ENCODE measurements at places on chromosomes 16 and 17.

DNA sequence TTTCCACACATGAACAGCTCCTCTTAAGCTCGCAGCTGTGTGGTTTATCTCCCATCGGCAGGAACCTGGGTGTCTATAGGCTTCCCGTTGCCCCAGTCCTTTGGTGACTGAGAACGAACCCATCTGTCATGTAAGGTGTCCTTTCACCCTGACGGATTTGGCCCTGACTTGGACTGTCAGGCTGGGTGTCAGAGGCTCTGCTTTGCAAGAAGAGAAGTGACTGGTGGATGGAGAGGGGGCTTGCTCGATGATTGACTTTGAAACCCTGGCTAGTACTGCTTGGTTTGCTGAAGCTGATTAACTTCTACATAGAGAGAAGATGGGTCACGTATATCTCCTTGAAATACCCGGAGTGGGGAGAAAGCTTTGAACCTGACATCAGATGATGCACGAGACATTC, 42.9 kb downstream of the COX4I1 start:
- no peak for DNase-seq

DNA sequence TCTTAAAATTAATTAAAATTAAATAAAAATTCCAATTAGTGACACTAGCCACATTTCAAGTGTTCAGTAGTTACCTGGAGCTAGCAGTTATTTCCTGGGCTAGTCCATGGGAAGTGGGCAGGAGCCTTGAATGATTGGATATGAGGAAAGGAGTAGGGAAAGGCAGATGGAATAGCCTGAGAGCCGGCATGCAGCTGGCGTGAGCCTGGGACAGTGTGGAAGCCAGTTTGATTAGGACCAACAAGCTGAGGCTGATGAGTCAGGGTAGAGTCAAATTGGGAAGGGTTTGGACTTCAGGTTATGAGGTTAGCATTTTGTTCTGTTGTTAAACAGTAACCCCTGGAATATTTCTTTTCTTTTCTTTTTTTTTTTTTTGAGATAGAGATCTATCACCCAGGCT, 15.3 kb upstream of the GNA13 start:
- DNase-seq = no peak

DNA sequence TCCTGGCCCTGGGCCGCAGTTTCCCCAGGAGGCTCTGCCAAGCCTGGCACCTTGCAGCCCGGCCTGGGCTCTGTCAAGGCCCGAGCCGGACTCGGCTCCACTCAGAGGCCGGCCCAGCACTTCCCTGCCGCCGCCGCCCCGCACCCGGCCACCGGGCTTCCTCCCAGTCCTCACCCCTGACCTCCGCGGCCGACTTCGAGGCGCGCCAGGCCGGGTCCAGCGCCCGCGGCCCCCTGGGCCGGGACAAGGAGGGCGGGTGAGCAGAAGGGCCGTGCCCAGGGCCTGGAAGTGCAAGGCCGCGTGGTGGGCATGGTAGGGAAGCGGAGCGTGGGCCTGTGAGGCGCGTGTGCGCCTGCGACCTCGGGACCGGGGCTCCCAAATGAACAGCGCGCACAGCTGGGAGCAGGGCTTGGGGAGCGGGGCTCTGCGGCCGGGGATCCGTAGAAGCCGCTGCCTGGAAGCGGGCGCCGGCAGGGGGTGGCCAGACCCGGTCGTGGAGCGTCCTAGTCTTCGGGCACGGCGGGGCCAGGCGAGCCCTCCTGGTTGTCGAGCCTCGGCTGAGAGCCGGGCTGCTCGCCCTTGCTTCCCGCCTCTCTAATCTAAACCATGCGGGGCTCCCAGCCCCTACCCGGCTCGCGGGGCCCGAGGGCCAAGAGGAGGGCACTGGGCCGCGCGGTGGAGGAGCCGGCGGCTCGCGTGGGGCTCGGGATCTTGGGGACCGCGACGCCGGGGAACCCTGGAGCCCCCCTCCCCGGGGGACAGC, 503 bp upstream of the TBX4 start:
- no peak for DNase-seq

GRCh38 chr17:62617894-62618472, 9.5 kb upstream of the MRC2 start:
- no peak for DNase-seq

DNA sequence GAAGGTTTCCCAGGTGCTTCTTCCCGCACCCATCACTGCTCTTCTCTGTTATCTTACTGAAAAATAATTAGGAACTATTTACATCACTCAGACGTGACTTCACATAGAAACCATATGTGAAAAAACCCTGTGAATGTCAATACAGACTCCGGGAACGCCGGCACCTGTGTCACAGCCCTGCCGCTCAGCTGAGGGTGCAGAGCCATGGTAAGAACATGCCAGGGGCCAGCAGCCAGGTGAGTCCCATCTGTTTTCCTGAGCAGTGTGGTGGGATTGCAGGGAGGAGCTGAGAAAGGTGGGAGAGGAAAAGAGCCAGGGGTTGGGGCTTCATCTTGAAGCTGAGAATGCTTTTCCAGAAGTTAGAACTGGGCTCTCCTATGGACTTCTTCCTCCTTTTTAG, 13.7 kb downstream of the FOXF1 start:
- DNase-seq = no peak

GRCh38 chr17:31544186-31544585, 152.7 kb downstream of the RAB11FIP4 start:
- DNase-seq = no peak

DNA sequence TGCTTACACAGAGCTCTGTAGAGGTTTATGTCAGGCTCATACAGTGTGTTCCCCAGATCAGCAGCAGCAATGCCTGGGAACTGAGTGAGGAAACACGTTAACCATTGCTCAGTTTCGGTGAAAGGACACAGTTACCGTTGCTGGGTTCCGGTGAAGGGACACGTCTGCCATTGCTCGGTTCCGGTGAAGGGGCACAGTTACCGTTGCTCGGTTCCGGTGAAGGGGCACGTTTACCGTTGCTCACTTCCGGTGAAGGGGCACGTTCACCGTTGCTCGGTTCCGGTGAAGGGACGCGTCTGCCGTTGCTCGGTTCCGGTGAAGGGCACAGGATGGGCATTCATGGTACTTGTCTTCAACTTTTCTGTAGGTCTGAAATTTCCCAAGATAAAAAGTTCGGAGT, 81.7 kb downstream of the MRM3 start:
- no peak for DNase-seq

DNA sequence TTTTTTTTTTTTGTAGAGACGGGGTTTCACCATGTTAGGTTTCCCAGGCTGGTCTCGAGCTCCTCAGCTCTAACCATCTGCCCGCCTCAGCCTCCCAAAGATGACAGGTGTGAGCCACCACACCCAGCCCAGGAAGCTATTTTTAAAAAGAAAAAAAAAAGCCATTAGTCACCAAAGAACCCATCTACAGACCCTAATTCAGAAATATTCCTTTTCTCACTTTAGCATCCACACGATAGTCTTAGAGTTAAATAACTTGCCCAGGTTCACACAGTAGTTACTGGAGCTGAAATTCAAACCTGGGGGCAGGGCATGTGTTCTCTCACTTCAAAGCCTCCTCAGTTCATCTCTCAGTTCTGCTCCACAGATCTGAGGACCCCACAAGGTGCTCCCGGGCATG, 70.3 kb upstream of the NOL11 start:
- no peak for DNase-seq

- DNase-seq = no peak
These were observed 72.6 kb downstream of the VAT1L start for GRCh38 chr16:77860953-77861352.

- DNase-seq = no peak
These were observed 31.0 kb downstream of the HEATR3 start for GRCh38 chr16:50096791-50097190.

DNA sequence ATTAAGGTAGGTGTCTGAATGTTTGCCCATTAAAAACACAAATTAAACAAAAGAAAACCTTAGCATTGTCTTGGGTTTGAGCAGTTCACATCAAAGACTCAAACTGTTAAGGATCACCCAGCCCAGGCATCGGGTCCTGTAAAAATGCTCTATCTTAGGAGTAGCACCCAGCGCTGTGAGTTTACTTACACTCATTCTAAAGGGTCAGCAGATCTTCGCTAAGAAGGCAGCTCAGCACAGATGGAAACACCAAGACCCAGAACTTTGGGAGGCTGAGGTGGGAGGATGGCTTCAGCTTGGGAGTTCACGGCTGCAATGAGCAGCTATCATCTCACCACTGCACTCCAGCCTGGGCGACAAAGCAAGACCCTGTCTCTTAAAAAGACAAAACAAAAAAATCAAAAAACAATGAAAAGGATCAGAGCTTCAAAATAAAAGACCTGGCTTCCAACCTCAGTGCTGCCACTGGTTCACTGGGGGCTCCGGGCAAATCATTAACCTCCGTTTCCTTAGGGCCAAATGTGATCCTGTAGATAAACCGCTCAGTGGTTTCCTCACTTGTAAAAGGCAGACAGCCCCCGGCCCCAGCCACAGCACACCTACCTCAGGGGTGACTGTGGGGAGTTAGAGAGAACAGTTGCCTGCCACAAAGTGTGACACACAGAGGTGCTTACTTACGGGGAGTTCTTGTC, 11.1 kb downstream of the COG1 start:
- no peak for DNase-seq

GRCh38 chr16:84780544-84781376, 39.0 kb upstream of the CRISPLD2 start:
- DNase-seq = no peak

- DNase-seq = no peak
These were observed 647 bp downstream of the FBXL20 start for GRCh38 chr17:39400547-39401411.

- no peak for DNase-seq
These were observed 17.6 kb downstream of the MYOCD start for GRCh38 chr17:12683299-12683698.

- no peak for DNase-seq
These were observed 9.1 kb downstream of the TP53I13 start for GRCh38 chr17:29577385-29578211.

- DNase-seq = no peak
These were observed 24.3 kb upstream of the PITPNM3 start for GRCh38 chr17:6580625-6581024.

- no peak for DNase-seq
These were observed 14.4 kb downstream of the C17orf50 start for GRCh38 chr17:35775039-35775438.

GRCh38 chr16:1870365-1871082, 1.4 kb downstream of the MEIOB start:
- DNase-seq = peak; percentile 2

DNA sequence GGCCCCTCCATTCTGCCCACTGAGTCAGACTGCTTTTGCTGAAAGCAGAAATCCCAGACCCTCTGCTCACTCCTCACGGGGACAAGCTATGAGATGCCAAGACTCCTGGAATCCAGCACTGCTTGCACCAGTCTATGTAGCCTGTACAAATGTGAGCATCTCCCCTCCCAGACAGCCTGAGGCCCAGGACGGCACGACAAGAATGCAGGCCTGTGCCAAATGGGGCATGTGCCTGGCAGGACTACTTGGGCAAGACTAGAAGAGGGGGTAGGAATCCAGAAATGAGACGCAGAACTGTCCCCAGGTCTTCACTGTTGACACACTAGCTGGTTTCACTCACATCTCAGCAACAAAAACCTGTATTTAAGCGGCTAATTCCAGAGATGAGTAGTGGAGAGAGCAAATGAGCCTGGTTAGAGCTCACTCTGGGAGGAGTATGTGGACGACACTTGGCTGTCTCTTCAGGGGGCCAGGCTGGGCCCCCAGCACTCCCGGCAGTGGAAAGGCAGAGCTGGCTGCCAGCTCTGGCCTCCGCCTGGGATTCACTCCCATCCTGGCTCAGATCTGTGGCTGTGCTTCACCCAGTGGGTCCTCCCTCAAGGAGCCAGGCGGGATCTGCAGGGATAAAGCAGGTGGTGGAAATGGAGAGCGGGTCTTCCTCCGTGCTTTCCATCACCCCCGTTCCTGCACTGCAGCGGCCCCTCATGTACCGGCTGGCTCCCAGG, 2.9 kb upstream of the MYO1C start:
- DNase-seq = no peak

- no peak for DNase-seq
These were observed 19.4 kb downstream of the PSME3IP1 start for GRCh38 chr16:57166451-57166850.

DNA sequence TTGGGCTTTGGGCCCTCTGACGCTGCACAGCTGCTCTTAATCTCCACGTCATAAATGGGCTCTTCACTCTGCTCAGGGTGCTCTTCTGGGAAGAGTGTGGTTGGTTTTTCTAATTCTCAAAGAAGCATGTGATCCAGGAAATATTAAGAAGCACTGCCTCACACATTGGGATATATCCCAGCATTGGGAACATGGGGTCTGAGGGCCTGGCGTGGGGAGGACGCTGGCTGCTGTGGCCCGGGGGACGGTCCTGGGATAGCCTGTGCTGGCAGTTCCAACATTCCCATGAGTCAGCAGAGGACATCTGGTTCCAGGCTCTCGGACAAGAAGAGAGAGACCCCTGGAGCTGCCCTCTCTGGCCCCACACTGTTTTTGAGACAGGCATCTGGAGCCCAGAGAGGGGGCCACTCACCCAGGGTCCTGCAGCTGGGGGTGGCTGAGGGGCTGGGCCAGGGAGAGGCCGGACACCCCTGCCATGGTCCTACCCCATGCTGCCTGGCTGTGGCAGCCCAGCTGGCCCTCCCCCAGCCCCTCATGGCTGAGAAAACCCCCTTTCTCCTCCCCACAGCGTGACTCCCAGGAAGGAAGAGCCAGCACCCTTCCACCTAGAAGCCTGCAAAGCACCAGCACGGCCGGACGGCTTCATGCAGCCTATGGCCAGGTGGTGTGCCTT, 58.8 kb downstream of the NT5M start:
- DNase-seq = no peak

GRCh38 chr16:60432472-60432871, 1603.8 kb downstream of the CDH8 start:
- no peak for DNase-seq

GRCh38 chr16:1817716-1818115, 8.9 kb downstream of the HAGH start:
- no peak for DNase-seq

GRCh38 chr17:48912476-48912875, 4.3 kb downstream of the UBE2Z start:
- no peak for DNase-seq

- no peak for DNase-seq
These were observed 6.9 kb upstream of the ACTG1 start for GRCh38 chr17:81519284-81520020.

DNA sequence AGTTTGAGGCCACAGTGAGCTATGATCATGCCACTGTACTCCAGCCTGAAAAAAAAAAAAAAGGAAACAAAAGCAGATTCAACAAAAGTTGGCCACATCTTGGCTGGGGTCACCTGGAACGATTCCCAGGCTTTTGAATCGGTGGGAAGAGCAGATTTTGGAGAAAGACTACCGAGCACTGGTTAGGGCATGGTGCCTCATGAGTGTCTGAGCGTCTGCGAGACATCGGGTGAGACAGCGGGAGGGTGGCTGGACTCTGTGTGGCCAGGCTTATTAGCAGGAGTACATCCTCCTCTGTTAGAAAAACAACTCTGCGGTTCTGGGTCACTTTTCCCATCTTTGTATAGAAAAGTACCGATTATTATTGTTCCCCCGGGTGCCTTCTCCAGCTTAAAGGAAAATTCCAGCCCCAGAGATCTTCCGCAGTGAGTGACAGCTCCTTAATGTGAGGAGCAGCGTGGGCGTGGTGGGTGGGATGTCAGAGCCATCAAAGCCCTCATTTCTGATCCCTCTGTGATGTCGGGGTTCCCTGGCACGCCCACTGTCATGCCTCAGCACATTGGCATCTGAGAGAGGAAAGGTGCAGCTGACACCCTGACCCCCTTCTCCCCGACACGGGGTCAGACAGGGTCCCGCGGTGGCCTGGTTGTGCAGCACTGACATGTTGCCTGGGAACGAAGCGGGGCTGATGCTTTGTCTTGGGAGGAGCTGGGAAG, 6.9 kb downstream of the RGS9 start:
- DNase-seq = no peak

Measured in pulmonary artery endothelial cell (primary cell).